ENCODE measurements at places on chromosomes 4 and X.

- peak; percentile 36 for DNase-seq
Observed at GRCh38 chr4:185134307-185134869, 8.7 kb upstream of the SLC25A4 start.

DNA sequence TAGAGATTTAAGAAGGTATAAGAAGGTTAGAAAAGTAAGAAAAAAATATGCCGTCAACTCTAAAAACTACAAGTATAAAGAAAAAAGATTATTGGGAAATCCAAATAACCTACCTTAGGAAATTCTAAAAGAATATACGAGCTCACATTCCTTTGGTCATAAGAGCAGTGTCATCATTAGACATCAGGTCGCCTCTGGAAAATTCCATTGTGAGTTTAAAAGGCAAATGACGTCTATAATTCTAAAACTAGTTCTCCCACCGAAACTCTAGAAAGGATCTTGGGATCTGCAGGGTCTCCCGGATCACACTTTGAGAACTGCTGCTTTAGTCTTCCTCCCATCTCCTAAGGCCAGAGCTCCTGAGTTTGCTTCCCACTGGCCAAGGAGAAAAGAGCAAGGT, 518 bp upstream of the SAT1 start:
- no peak for DNase-seq

- DNase-seq = no peak
Observed at GRCh38 chr4:3328814-3329663, 36.2 kb downstream of the RGS12 start.

DNA sequence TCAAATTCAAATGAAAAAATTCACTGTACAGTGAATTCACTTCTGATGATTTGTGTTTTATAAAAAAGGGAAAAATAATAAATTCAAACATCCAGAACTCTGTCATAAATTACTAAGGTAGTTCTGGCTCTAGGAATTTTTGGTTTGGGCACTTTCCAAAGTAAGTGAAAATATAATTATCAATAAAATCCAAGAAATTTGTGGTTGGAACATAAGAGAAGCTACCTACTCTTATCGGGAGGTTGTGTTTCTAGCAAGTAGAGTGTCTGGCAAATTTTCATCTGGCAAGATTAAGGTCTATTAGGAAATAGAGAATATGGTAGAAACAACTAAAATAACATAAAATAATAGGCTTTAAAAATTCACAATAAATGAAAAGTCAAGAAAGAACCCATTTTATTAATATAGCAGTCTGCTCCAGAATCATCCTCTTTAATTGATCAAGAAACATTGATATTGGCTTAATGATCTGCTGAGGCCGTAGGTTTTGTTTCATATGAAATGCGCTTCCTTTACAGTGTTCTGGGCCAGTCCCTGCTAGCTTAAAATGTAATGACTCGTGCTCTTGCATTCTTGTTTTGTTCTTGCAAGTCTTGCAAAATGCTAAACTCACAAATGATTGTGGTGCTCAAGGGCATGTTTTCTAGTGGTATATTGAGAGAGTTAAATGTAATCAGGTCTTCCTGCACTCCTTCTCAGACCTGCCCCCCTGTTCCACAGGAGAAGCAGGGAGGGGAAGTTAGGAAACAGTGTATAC, 331.4 kb downstream of the RAPGEF2 start:
- DNase-seq = no peak

GRCh38 chrX:28180096-28180495, 198.8 kb upstream of the DCAF8L1 start:
- DNase-seq = no peak

GRCh38 chr4:2939383-2940243, 23.6 kb downstream of the NOP14 start:
- DNase-seq = no peak

- no peak for DNase-seq
Observed at GRCh38 chrX:14899607-14900006, 26.4 kb downstream of the MOSPD2 start.

DNA sequence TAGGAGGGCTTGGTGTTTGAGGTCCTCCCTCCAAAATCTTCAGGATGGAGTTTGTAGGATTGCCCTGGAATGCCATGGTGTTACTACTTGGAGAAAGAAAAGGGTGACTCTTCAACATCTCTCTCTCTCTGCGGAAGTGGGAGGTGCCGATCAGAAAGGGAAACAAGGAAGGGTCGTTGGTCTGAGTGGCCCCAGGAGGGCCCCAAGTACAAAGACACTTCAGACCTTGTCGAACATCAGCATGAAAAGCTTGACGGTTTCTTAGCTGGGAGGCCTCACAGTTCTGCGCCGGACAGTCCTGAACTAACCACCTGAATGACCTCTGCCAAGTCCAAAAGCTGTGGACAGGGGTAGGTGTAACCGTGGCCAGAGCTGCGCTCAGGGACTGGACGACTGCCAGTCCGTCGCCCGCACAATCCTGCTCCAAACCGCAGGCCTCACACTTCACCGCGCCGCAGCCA, 646 bp upstream of the GSX2 start:
- DNase-seq = no peak

DNA sequence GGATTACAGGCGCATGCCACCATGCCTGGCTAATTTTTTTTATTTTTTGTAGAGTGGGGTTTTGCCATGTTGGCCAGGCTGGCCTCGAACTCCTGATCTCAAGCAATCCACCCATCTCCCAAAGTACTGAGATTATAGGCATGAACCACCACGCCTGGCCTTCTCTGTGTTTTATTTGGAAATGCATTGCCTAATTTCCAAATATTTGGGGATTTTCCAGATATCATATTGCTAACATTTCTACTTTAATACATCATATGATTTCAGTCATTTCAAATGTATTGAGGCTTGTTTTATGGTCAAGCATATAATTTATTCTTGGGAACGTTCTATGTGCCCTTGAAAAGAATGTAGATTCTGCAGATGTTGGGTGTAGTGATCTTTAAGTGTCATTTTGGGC, 38.8 kb downstream of the FGF2 start:
- DNase-seq = no peak

GRCh38 chrX:134658760-134659023, 421 bp upstream of the PLAC1 start:
- no peak for DNase-seq

GRCh38 chr4:106266201-106266600, 49.8 kb downstream of the TBCK start:
- DNase-seq = peak; percentile 42

DNA sequence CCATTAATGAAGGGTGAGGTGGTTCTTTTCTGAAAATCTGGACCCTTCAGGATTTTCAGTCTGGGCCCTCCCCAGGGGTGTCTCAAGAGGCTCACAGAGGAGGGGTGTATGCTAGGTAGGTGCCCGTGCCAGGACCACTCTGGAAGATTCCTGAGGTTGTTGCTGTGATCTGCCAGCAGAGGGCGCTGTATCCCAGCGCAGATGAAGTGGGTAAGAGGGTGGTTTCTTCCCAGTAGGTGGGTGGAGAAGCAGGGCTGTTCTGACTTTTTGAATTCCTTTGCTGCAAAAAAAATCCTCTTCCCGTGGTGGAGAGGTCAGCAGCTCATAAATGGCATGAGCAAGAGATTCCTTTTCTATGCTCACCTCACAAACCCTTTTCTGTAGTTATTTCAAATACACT, 51.1 kb downstream of the SCML1 start:
- no peak for DNase-seq

DNA sequence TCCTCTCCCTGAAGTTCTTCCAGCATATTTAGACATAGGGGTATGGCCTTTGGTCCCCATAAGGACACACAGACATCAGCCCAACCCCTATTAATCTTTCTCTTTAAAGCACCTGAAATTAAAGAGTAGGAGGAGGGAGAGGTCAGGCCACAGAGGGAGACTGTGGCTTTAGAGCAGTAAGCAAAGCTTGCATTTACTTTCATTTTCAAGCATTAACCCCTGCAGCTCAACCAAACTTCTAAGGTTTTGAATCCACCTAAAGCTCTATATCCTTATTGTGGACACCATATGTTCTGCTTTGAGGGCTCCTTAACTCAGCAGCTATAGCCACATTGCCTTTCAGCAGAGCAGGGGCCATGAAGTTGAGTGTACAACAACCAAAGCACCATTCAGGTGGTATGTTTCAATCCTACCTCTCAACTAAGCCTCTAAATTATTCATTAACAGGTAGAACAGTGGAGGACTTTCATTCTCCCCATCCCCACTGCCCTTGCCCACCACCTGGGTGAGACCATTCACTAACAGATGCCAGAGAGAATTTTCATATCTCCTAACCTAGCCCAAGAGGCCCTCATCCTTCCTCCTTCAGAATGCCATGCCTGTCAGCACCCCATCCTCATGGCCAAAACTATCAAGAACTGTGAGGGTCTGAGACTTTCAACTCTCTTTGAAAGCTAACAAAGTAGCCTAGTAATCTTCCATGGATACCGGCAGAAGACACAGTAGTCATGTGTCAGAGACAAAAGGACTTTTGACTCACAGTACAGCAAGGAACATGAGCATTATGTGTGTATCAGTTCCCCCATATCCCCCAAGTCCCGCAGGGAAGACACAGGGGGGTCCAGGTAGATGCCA, 20.8 kb downstream of the LIN54 start:
- peak; percentile 49 for DNase-seq

DNA sequence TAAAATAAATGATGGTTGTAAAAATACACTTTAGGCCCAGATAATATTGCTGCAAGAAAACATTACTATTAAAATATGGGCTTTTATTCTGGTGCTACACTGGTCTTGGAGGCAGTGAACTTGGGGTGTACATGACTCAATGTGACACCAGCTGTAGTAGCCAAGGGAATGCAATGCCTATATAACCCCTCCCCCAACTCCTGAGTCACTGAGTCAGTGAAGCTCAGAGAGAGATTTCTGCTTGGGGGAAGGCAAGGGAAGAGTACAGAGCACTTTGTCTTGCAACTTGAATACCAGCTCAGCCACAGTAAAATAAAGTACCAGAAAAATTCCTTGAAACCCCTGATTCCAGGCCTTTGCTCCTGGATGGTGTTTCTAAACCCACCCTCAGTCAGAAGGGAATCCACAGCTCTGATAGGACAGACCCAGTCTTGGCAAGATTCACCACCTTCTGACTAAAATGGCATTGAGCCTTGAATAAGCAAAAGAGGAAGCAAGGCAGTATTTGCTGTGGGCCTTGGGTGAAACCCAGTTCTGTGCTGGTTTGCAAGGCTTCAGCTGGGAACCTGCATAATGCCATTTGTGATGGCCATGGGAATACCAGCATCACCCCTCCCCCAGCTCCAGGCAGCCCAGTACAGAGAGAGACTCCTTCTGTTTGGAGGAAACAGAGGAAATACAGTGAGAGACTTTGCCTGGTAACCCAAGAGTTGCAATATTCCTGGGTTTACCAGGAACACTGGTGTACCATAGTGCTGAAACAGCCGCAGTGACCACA, 209.9 kb downstream of the IQCM start:
- DNase-seq = peak; percentile 28

- no peak for DNase-seq
Observed at GRCh38 chr4:124515591-124515990, 196.9 kb downstream of the ANKRD50 start.

GRCh38 chrX:71577682-71578081, 555 bp upstream of the GCNA start:
- DNase-seq = no peak

GRCh38 chrX:9560219-9560618, 95.4 kb downstream of the TBL1X start:
- DNase-seq = no peak

GRCh38 chr4:139099366-139099982, 77.5 kb downstream of the ELF2 start:
- peak; percentile 69 for DNase-seq

DNA sequence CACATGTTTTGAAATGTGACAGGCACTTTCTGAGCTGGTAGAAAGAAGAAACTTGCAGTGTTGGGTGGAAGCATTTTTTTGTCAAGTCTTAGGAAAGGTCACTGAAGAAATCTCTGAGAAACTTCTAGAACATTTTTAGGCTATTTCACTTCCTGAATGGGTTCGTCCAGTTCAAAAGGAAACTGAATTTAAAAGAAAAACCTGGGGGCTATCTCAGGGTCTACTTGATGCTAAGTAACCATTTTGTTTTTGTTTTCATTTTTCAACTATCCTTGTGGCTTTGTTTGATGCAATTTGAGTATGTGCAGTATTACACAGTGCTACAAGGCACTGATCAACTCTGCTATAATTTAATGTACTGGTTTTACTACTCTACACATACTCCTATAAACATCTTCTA, 34.0 kb upstream of the AMOT start:
- DNase-seq = no peak

DNA sequence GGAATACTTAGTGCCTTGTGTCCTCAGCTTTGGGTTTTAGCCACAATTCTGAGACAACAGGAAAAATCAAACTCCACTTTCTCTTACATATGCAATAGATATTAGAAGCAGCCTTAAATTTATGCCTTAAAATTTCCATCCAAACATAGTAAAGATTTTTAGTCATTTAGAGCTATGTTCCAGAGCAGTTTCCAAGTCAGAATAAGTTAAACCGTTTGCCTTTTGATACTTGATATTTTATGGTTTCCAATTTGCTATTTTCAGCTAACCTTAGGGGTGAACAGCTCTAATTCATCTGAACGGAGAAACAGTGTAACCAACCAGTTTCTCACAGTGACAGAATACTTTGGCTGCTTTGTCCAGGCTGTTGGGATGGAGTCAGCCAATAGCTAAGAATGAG, 125.8 kb upstream of the RXFP1 start:
- DNase-seq = no peak

DNA sequence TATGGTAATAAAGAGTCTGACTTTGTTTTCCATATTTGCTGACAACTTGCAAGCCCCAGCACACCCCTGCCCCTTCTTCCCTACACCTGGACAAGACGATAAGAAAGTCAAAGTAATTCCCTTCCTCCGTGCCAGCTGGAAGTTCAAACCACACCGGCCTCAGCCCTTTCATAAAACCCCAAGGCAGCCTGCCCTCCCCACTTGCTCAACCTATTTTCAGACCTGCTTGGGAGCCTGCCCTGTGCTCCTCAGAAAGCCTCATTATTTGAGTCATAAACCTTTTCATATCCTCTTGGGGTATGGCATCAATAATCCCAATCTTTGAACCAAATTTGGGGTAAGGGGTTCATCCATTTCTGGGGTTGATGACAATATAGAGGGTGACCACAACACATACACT, 29.5 kb downstream of the NIPAL1 start:
- no peak for DNase-seq

GRCh38 chr4:146059151-146059550, 116.4 kb upstream of the LSM6 start:
- DNase-seq = peak; percentile 78

GRCh38 chr4:60404027-60404426, 796.1 kb upstream of the ADGRL3 start:
- DNase-seq = no peak

- DNase-seq = no peak
Observed at GRCh38 chr4:16588651-16589050, 309.8 kb downstream of the LDB2 start.

DNA sequence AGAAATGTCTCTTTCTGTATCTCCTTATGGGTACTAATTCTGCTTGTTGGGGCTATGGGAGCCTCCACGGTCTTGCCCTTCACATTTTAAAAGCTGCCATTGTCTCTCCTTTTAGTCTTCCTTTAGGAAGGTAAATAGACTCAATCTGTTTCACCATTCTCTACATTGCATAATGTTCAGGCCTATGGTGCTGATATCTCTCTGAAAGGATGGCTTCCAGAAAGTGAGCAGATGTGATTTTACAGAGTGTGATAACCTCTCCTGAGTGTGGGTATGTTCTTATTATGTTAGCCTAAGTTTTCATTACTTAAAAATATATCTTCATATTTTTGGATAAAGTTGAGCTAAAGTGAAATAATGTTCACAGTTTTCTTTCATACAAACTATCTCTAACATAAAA, 254.0 kb upstream of the PITX2 start:
- no peak for DNase-seq

- DNase-seq = peak; percentile 11
Observed at GRCh38 chr4:9927341-9928007, 93.8 kb downstream of the SLC2A9 start.

GRCh38 chr4:144350706-144351105, 210.2 kb upstream of the GYPA start:
- DNase-seq = no peak

GRCh38 chr4:78796526-78796925, 20.4 kb downstream of the BMP2K start:
- DNase-seq = peak; percentile 26

All from MV-4-11 (cell line).